ENCODE measurements at places on chromosomes 6 and 20. TPM values are rescaled to one million over a fixed set of nuclear protein-coding genes. Genes with fewer than 3 reads are reported as not detected.

OPRM1 gene
- not detected for total RNA-seq

BEND3 gene
- 1.5 TPM for total RNA-seq

DNA sequence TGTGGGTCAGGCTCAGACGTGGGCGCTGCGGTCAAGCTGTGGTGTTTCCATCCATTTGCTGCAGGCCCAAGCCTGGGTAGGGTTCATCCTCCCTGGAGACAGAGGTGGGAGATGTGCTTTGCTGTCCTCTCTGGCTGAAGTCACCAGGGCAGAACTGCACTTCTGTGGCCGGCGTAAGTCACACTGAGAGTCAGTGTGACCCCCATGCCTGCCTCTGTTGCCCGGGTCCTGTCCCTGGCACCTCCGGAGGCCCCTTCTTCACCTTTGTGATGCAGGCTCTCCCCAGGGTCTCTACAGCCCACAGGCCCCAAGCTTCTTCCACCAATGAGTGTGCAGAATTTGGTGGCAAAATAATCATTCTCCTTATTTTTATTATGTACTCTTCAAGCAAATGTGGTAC lies 53.8 kb upstream of the DACT2 start:
- peak; percentile 42 for DNase-seq

- DNase-seq = no peak
Observed at GRCh38 chr20:23341073-23341472, 9.5 kb upstream of the NXT1 start.

MATN4 gene
- total RNA-seq = 0.29 TPM

GRCh38 chr20:13857304-13857703 lies 72.5 kb downstream of the NDUFAF5 start:
- DNase-seq = no peak

- DNase-seq = no peak
Observed at GRCh38 chr6:128310451-128310850, 209.9 kb downstream of the PTPRK start.

GRCh38 chr6:138001750-138002349 lies 105.4 kb downstream of the PERP start:
- DNase-seq = no peak

ZKSCAN8 gene
- total RNA-seq = 16.9 TPM

OR12D3 gene
- total RNA-seq = not detected

- no peak for DNase-seq
Observed at GRCh38 chr6:112087916-112088315, 525 bp downstream of the FAM229B start.
